ENCODE measurements at places on chromosomes 13 and 19.

GRCh38 chr19:4660181-4660791 lies 9.9 kb downstream of the MYDGF start:
- no peak for DNase-seq

- no peak for DNase-seq
Measured at GRCh38 chr19:14476673-14477401, 1.7 kb upstream of the PTGER1 start.

- no peak for DNase-seq
Measured at GRCh38 chr13:44565881-44566280, 10.2 kb downstream of the TSC22D1 start.

DNA sequence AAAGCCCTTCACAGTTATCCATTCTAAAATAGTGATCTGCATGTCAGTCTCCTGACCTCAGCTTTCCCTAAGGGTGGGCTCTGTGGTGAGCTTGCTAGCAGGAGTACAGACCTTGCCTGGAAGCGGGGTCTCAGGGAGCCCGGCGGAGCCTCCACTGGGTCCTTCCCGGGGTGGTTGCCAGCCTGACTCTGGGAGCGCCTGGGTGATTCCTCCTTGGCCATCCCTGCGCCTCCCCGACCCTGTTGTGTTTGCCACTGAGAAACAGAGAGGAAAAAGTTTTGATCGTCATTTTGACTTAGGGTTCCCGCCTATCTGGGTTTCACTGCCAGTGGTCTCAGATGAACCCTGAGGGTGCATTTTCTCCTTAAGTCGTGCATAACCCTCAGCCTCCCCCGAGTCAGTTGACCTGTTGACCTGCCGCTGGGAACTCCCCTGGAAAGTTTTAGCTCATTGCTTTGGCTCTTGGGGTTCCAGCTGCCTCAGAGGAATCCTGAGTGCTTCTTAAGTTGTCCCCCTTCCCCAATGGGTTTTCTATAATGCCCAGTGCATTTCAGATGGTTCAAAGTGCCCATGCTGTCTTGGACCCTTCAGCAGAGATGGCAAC lies 117.8 kb downstream of the RAB20 start:
- DNase-seq = no peak

All from stimulated activated CD4-positive, alpha-beta T cell treated with anti-CD3 and anti-CD28 coated beads, Interleukin-15, amount 100 ng/mL, for 48 hours (primary cell).